ENCODE measurements at places on chromosomes 13 and 19.

DNA sequence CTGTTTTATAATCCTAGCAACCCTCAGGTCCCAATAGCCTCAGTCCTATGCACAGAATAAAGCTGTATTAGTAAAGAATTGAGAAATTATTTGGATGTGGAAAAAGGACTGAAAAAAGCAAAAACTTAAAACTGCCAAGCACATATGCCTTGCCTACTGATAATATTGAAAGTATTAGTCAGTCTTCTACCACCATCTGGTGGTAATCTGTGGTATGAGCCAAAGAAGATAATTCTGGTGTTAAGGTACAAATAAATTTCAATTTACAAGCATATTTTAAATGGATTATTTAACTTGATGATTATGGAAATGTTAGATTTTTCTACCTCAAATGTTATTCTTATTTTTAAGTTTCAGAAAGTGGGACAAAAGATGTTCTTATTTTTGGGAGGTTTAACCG, 460.3 kb upstream of the KLHL1 start:
- DNase-seq: peak; percentile 4

- DNase-seq: no peak
Measured at GRCh38 chr13:41641429-41641828, 184.1 kb downstream of the RGCC start.

GRCh38 chr13:111058796-111059506, 56.2 kb upstream of the ARHGEF7 start:
- peak; percentile 100 for DNase-seq

- no peak for DNase-seq
Measured at GRCh38 chr19:43634872-43635560, 4.6 kb downstream of the CADM4 start.

GRCh38 chr13:102620516-102620915, 23.7 kb downstream of the TPP2 start:
- DNase-seq: no peak

GRCh38 chr13:22828081-22828480, 352.7 kb upstream of the SGCG start:
- peak; percentile 38 for DNase-seq

DNA sequence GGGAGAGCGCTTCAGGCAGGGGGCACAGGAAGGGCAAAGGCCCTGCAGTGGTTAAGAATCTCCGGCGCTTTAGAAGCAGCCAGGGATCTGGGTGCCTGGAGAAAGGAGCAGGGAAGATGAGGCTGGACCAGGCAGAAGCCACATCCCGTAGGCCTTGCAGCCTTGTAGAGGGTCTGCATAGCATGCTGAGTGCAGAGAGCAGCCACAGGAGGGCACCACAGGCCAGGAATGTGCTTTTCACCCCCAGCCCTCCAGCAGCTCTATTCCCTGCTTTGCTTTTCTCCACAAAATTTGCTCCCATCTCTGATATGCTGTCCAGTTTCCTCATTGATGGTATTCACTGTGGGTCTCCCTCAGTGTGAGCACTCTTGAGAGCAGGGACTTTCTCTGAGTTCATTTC, 5.7 kb downstream of the WDR62 start:
- peak; percentile 34 for DNase-seq

GRCh38 chr13:26929971-26930730, 169.6 kb upstream of the GPR12 start:
- peak; percentile 84 for DNase-seq
